ENCODE measurements at places on chromosomes 4 and X.

- DNase-seq = no peak
Measured at GRCh38 chr4:165058666-165059065, 5.0 kb downstream of the TRIM75 start.

DNA sequence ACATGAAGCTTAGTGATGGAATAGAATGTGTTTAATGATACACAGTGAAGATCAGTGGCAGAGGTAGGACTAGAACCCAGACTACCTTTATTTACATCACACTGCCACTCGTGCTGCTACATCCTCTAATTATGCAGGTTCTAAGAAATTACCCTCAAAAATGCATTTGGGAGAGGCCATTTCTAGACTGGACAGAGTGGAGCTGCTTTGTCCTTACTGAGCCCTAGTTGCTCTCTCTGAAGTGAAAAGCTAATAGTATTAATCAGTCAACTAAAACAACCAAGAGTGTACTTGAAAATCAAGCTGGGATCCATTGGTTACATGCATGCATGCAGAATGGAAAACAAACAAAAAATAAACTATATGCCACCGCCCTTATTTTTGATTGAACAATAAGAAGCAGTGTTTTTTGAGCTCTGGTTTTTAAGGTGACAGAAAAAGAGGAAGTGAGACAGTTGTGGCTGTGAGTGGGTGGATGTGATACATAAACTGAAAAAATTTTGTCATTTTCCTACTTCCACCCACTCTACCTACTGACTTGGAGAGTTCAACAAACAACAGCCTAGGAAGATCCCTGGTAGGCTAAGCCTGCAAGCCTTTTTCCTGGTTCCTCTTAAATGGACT lies 6.8 kb upstream of the VSIG4 start:
- peak; percentile 25 for DNase-seq

GRCh38 chr4:8285976-8286718 lies 16.6 kb downstream of the HTRA3 start:
- no peak for DNase-seq

- no peak for DNase-seq
Measured at GRCh38 chr4:94451051-94451694, 569 bp upstream of the PDLIM5 start.

GRCh38 chr4:40199999-40200874 lies 3.4 kb downstream of the RHOH start:
- peak; percentile 73 for DNase-seq

- no peak for DNase-seq
Measured at GRCh38 chrX:2974961-2975360, 31.4 kb upstream of the ARSH start.

- no peak for DNase-seq
Measured at GRCh38 chr4:72290737-72291136, 258.9 kb downstream of the NPFFR2 start.

DNA sequence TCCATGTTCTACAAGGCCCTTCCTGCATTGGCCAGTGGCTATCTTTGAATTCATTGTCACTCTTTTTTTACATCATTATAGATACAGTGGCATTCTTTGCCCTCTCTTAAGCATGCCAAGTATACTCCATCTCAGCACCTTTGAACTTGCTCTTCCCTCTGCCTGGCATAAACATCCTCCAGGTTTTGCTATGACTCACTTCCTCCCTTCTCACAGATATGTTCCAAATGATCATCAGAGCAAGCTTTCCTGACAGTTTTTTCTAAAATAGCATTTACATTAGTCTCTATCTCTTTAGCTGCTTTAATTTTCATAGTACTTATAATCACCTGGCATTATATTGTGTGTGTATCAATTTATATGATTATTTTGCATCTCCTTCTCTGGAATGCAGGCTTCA lies 553.3 kb upstream of the MAGEB2 start:
- DNase-seq = no peak

DNA sequence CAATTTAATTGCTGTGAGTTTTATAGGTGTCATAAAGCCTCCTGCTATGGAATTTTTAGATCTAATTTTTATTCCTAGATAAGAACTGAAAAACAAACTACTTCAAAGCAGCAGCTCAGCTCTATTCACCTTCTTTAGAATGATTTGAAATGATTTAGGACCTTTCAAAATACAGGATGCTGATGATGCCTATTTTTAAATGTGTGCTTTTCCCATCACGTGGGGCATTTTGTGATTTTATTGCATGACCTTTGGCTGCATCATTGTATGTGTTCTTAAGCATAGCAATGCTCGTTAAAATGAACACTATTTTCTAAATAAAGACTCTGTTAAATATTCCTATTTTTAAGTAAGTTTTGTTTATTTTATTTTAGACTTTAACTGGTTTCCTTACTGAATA lies 537.3 kb downstream of the STPG2 start:
- no peak for DNase-seq

All from CD4-positive, alpha-beta T cell treated with Interleukin-15 for 4 hours (primary cell).